ENCODE measurements at places on chromosomes 13 and 19.

- DNase-seq = no peak
Observed at GRCh38 chr13:91207261-91207660, 140.2 kb upstream of the MIR17HG start.

GRCh38 chr19:7897292-7897691, 6.4 kb upstream of the MAP2K7 start:
- peak; percentile 67 for DNase-seq

DNA sequence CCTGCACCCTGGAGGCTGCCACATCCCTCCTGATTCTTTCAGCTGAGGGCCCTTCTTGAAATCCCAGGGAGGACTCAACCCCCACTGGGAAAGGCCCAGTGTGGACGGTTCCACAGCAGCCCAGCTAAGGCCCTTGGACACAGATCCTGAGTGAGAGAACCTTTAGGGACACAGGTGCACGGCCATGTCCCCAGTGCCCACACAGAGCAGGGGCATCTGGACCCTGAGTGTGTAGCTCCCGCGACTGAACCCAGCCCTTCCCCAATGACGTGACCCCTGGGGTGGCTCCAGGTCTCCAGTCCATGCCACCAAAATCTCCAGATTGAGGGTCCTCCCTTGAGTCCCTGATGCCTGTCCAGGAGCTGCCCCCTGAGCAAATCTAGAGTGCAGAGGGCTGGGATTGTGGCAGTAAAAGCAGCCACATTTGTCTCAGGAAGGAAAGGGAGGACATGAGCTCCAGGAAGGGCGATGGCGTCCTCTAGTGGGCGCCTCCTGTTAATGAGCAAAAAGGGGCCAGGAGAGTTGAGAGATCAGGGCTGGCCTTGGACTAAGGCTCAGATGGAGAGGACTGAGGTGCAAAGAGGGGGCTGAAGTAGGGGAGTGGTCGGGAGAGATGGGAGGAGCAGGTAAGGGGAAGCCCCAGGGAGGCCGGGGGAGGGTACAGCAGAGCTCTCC, 6.9 kb upstream of the CEACAM5 start:
- no peak for DNase-seq

DNA sequence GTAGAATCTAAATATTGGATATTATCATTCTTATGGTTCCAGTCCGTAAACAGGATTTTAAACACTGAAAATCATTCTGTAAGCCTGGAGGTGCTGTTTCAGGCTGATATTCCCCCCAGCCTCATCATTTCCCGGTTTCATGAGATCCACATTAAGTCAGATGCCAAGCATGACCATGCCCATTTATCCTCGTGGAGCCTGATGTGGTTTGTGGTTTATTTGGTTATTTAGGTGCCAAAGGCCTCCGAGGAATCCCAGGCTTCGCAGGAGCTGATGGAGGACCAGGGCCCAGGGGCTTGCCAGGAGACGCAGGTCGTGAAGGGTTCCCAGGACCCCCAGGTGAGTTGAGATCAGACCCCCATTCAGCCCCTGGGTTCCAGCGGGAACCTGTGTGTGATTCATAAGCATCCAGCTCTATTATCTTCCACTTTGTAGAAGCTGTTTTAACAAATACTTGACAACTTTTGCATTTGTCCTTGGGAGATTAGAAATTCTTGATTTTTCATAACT, 92.5 kb downstream of the RAB20 start:
- DNase-seq = no peak

DNA sequence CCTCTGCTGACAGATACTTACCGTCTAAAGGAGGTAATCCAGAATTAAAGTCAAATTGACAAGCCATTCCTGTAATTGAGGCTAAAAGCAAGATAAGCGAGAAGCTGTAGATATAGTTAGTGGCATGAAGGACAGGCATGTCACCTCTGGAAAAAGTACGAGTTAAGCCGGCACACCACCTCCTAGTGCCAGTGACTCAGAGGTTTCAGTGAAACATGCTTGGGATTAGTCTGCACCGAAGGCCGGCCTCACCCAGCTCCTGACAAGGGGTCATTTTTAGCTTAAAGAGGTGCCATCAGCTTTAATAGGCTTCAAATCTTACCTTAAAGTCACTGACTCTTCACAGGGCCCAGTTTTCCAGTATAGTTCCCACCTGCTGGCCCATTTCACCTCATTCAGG, 838.0 kb downstream of the UQCRFS1 start:
- no peak for DNase-seq

GRCh38 chr19:47713046-47714021, at the start of gene EHD2:
EHD2 (plus strand) TSS chr19:47713422; CDS start chr19:47716613, 3,191 bp downstream.
- peak; percentile 68 for DNase-seq
